Stimulated activated CD4-positive, alpha-beta T cell treated with anti-CD3 and anti-CD28 coated beads, Interleukin-2, amount 100 ng/mL, for 4 hours (primary cell): ENCODE measurements at places on chromosomes 11 and 22.

DNA sequence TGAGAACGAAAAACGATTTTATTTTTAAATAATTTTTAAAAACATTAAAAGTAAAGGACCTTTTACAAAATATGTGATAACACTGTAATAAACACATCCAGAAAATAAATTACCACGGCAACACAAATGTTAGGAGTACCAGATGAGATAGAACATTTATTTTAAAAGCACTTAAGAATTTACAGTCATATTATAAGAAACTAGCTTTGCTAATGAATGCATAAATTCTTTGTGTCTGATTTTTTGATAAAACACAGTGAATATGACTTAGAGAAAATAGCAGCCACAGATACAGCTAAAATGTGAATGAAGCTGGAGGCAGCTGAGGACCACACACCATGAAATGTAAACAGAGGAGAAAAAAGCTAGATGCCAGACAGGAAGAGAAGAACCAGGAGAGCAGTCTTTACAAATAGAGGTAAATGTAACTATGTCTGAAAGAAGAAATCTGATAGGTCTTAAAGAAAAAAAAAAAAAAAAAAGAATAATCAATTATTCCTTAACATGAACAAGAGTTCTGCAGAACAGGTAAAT is 14.6 kb downstream of the CCDC34 start:
- DNase-seq = no peak

GRCh38 chr11:130454491-130455252 is 6.2 kb downstream of the ADAMTS15 start:
- DNase-seq = no peak

DNA sequence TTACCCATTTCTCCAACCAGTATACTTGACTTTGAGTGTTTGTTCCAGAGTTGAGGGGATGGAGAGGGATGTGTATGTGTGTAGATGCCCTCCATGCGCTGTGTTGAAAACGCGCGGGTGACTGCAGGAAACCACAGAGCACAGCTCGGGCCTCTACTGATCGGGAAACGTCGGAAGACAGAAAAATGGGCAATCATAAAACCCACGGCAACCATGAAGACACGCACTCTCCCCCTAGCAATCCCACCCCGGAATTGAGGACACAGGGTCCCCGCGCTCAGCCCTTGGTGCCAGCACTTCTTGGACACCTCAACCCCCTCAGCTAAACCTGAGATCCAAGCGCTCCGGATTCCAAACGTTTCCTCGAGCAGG is 251 bp upstream of the UQCC3 start:
- DNase-seq = no peak

DNA sequence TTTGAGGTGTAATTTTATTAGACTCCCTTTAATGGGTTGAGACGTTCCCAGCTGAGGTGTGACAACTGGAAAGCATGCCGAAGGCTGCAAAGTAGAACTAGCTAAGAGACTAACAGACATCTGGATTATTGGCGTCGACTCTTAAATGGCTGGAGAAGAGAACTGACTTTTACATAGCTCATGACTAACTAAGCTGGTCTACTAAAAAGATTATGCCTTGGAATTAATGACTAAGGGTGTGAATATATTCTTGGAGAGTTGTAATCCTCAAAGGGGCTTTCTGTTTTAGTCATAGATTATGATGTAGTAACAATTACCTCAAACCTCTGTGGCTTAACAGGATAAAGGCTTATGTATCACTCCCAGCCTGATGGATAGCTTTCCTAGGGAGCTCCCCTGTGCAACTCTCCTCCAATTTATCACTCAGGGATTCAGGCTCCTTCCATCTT is 39.5 kb upstream of the SLC5A12 start:
- DNase-seq = no peak

GRCh38 chr22:36619797-36620399 is 83.7 kb downstream of the CACNG2 start:
- DNase-seq = no peak
